ENCODE measurements at places on chromosomes 5 and 9.

DNA sequence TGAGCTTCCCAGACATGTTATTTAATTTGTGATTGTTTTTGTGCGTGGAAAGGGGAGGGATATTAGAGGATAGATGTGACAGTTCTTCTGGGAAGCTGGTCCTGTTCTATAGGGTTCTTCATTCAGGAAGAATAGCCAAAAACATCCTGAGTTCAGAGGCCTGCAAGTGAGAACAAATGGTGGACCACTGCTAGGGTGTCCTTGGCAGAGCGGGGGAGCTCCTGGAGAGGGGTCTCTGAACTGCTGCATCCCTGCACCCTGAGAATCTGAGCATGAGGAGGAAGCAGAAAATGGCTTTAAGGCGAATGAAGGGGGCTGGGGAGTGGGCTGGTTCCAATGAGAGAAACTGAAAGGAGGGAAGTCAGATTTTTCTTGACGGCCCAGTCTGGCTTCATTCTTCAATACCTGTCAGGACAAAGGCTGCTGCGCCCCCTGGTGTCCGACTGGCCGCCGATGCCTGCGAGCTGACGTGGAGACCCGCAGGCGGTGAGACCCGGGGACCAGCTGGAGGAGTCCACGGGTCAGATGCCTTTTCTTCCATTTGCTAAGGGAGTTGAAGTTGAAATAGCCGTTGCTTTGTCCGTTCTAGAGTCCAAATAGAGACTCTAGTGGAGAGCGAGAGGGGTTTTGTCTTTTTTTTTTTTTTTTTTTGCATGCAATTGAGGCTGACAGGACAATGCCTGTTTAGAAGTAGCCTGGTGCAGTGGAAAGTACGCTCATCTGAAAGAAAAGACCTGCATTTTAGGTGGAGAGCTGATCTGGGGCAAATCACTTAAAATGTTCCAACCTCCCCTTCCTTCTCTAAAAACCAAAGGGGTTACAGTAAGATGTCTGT lies 39.5 kb upstream of the NFIB start:
- peak; percentile 73 for DNase-seq

DNA sequence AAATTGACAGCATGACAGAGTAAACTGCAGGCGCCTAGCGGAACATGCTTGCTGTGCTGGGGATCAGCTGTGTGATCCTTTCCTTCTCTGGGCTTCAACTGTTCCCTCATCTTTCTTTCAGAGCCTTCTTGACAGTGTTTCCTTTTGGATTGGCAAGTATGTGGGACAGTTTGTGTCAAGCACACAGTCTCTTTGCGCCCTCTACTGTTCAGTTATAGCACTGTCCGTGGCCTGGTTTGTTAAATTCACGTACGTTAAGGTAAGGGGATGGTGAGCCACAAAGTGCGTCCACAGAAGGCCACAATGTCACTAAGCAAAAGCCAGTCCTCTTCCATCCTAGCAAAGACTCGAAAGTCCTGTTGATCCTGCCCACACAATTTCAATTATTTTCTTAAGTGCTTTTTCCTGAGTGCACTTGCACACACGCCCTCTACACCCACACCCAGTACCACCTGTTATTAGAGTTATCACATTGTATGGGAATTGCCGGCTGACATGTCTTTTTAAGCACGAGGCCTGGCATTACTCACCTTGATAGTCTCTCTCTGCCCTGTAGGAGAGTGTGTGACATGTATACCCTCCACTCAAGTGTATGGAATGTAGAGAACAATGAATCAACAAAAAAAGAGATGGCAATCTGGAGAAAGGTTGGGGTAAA lies 22.5 kb upstream of the PTPN3 start:
- peak; percentile 90 for DNase-seq

GRCh38 chr5:1545126-1545804 lies 21.5 kb upstream of the LPCAT1 start:
- no peak for DNase-seq

GRCh38 chr5:133052317-133053175 lies 733 bp downstream of the HSPA4 start:
- DNase-seq: no peak

GRCh38 chr5:32150366-32150765 lies 23.8 kb downstream of the GOLPH3 start:
- no peak for DNase-seq

DNA sequence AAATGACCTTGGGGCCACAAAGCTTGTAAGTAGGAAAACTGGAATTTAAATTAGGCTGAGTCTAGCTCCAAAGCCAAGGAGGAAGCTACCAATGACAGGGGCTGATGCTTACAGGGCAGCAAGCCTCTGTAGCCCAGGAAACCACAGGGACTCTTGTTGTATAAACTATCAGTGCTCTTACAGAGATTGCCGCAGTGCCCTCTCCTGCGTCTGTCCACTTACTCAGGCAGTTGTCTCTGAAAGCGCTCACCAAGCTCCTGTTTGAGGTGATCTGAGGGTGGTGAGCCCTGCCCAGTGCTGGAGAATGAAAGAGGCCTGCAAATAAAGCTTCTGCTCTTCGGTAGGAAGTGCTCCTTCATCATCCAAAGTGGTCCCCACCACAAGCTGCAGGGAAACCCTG lies 498.8 kb downstream of the ARHGEF28 start:
- no peak for DNase-seq

GRCh38 chr5:134524826-134525682 lies at the start of gene JADE2:
TSS of gene JADE2 (plus strand) at chr5:134525670. CDS start at chr5:134535858, 10,188 bp downstream.
- DNase-seq: peak; percentile 46

GRCh38 chr9:112921549-112921948 lies 30.9 kb upstream of the SLC46A2 start:
- DNase-seq: peak; percentile 48

DNA sequence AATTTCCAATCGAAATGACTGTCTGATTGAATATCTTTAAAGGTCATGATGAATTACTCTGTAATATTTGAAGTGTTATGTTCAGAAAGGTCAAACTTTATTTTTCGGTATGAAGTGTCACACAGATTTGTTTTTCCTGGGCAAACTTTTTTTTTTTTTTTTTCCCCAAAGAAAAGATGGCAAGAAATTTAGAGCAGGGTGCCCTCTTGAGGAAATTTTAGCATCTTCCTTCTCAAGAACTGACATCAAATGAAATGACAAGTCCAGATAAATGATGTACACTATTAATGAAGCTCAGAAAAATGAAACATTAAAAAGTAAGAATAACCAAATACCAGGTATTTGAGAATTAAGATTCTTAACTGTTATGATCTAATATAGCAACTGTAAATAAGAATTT lies 123.6 kb downstream of the INVS start:
- DNase-seq: no peak

- no peak for DNase-seq
Observed at GRCh38 chr9:98087420-98088354, 31.2 kb downstream of the NANS start.

DNA sequence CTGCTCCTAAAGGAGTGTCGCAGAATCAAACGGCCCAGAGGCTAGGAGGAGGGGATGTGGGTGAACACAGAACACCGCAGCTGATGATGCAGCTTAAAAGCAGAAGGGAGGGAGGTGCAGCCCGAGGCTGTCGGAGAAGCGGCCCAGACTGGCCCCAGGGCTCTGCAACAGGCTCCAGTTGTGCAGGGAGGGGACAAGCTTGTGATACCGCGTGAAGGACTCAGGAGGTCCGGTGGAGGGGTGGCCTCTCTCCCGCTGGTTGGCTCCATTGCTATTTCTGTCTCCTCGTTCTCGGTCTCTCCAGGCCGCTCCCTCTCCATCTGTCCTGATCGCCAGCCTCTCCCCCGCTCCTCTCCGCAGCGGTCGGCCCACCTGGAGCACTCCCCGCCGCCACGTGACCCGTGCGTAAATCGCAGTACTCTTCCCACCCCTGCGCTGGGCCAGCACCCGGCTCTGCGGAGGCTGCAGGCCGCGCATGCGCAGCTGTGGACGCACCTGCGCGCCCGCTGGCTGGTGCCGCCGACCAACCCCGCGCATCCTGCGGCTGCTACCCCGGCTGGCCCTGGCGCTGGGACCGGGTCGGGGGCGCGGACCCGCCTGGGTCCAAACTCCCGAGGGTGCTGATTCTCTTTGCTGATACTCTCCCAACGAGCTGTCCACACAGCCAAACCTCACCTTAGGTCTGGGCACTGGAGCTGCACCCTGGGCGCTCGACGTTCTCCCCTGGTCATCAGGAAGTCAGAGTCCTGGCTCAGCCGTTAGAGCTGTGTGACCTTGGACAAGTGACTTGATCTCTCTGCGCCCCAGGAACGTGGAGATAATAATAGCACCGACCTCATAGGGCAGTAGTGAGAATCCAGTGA lies 3.7 kb upstream of the STXBP1 start:
- DNase-seq: peak; percentile 98

- DNase-seq: no peak
Observed at GRCh38 chr9:124781967-124782660, 5.2 kb downstream of the OLFML2A start.

DNA sequence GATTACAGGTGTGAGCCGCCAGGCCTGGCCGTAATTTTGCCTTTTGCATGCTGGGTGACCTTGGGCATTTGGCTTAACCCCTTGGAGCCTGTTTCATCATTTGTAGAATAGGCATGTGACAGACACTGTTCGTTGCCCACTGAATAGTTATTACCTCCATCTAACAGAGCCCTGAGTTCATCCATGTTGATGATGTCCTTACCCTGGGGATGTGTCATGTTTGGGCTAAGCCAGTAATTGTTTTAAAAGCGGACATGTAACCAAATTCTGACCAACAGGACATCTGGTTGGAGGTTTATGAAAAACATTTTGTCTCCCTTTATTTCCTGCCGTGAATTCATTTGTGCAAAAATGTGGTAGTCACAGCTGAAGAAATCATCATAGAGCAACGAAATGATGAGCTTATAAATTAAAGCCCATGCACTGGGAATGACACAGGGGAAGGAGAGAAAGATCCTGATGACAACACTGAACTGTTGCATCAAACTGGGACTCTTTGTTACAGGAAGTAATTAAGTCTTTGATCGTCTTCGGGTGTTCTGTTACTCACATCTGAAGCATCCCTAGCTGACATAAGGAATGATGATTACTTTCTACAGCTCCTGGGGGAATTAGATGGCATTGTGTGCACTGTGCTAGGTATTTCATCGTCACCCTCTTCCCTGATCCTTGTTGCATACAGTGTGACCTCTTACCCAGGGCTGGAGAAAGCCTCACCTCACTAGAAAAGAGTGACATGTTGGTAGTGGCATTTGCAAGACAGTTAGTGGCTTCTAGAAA lies 117.8 kb downstream of the FGF18 start:
- DNase-seq: no peak

GRCh38 chr9:92440751-92441046 lies 16.4 kb upstream of the OMD start:
- DNase-seq: no peak

DNA sequence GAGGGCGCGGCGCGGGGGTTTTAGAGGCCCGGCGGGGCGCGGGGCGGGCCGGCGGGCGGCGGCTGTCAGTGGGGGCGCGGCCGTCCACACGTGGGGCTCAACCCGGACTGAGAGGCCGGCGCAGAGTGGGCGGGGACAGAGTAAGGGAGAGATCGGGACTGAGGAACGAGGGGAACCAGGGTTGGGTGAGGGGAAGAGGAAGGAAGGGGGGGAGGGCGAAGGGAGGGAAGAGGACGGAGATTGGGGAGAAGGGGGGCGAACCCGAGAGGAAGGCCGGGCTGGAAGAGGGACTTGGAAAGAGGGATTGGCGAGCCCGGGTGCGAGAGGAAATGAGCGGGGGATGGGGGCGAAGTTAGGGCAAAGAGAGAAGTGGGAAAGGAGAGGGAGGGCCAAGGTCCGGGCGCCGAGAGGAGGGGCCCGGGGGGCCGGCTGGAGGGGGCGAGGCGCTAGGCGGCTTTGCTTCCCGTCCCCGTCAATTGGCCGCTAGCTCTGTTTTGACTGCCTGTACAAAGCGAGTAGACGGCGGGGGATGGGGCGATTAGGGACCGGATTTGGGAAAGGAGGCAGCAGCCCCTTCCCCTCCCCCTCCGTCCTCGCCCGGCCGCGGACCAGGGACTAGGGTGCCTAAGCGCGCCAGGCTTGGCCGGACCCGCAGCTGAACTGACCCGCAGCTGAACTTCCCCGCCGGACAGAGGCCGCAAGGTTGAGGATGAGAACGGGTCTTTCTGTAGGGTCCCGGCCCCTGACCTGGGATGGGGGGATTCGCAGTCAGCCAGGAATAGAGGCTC lies 399 bp upstream of the FBN2 start:
- peak; percentile 69 for DNase-seq

DNA sequence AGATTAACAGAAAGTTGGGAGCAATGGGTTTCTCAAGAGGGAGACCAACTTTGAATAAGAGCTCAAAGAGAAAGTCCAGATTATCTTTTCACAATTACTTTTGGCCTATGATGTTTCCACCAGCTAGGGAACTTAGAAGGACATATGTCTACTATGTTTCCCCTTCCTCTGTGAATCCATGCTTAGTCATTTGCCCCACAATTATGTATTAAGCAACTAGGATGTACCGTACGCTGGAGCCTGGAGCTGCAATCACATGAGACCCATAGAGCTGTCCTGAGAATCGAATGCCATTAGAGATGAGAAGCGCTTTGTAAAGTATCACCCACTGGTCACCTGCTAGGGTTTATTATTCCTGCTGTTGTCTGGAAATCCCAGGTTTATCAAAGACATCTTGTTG lies 78.8 kb downstream of the PDE6A start:
- no peak for DNase-seq

DNA sequence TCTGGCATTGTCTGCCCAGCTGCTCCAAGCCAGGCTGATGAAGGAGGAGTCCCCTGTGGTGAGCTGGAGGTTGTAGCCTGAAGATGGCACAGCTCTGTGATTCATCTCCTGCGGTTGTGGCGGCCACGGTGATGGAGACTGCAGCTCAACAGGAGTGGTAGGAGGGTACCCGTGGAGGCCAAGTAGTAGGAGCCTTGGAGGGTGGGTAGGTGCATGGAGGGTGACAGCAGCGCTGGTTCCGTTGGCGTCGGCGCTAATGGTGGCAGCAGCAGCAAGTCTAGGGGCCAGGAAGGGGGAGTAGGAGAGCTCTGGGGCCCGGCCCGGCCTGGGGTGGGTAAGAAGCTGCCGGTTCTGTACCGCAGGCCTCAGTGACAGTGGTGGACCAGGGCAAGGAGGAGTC lies 22.4 kb upstream of the TRIM52 start:
- no peak for DNase-seq

- DNase-seq: peak; percentile 73
Observed at GRCh38 chr5:91976451-91976850, 593.3 kb upstream of the ARRDC3 start.

Data from NCI-H524 (cell line).